Ascending aorta (tissue), 2 donors: ENCODE measurements at places on chromosomes 16 and 17.

- DNase-seq = no peak
Measured at GRCh38 chr17:381941-382643, 29.5 kb upstream of the RPH3AL start.

GRCh38 chr17:36532435-36532975 is 2.2 kb downstream of the MYO19 start:
- no peak for DNase-seq

- no peak for DNase-seq
Measured at GRCh38 chr16:68792465-68793324, 50.6 kb upstream of the TANGO6 start.

GRCh38 chr17:32970281-32970680 is 21.4 kb upstream of the SPACA3 start:
- no peak for DNase-seq

GRCh38 chr16:84720177-84720579 is 20.4 kb downstream of the USP10 start:
- no peak for DNase-seq

DNA sequence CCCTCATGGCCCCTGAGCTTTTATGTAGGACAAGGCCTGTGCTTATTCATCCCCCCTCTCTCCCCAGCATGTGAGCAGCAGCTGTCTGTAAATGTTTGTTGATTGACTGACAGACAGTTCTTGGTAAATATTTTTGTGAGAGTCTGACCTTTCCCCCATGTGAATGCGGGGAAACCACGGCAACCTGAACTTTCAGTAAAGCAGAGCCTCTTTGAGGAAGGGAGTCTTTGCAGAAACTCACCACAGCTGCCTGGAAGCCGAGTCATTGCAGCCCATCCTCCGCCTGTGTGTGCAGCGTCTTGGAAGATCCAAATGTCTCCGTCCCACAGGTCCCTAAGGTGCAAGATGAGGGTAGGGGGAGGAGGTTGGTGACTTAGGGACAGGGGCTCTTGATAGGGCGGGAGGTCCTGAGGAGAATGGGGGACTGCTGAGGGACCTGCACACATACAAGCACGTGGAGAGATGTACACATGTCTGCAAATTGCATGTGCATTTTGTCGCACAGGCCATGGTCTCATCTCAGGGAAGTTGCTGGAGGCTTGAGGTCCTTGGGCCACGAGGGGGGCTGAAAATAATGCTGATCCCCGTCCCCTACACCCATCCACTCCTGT is 23.0 kb upstream of the IL21R start:
- DNase-seq = peak; percentile 43

DNA sequence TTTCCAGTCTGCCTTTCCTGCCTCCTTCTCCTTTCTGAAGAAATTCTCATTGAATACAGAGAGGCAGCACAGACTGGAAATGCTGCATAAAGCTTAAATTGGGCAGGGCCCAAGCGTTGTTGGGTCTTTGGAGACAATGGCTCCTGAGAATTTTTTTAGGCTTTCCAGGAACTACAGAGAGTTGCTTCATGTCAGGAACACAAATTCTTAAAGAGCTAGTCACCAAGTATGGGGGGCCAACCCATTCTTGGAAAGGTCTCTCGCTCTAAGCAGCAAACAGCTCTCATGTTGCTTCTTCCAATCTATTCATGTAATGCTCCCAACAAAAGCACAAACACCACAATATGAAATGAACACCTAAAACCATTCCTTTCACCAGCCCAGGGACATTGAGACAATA is 6.9 kb downstream of the HNF1B start:
- DNase-seq = no peak

GRCh38 chr17:82839617-82840292 is at the start of gene ZNF750:
Gene ZNF750, minus strand, starts transcription at chr17:82840022. Its CDS starts 7,568 bp downstream, at chr17:82832454.
- no peak for DNase-seq

DNA sequence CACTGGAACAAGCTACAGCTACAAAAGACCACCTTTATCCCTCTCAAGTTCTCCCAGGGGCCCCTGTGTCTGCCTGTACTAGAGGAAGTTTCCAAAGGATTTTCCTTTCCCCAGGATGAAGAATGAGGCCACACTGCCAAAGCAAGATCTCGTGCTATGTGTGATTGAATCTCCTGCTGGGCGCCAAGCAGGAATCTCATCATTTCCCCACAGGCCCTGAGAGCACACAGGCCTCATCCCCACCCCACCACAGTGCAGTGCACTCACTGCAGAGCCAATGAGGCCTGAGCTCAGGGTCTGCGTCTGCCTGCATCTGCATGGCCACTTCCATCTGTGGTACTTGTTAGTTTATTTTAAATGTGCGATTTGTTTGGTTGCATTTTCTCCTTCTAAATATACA is 387.4 kb upstream of the ASIC2 start:
- no peak for DNase-seq

GRCh38 chr17:7004398-7005253 is 7.8 kb upstream of the RNASEK start:
- no peak for DNase-seq

DNA sequence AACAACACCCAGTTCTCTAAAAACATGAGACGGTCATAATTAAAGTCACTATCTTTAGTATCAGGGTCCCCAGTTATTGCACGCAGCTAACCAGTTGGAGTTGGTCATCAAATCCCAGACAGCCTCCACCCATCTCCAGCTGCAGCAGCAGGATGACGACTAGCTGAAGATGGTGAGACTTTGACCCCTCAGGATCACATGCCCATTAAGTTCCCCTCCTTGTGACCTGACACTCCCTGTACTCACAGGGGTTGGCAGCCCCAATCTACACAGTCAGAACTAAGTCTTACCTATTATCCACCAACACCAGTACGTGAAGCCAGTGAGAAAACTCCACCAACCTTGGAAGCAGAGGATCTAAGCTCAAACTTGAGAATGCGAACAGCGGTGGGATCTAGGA is 37.7 kb upstream of the IRX5 start:
- no peak for DNase-seq

- no peak for DNase-seq
Measured at GRCh38 chr17:7909089-7909488, 7.0 kb downstream of the RNF227 start.
